ENCODE measurements at places on chromosomes 2 and 18. TPM values are rescaled to one million over a fixed set of nuclear protein-coding genes. Genes with fewer than 3 reads are reported as not detected.

GRCh38 chr2:41475959-41476358, 571.9 kb upstream of the PKDCC start:
- DNase-seq, result no peak

GRCh38 chr2:40611196-40611595, 159.3 kb upstream of the SLC8A1 start:
- DNase-seq, result no peak

GRCh38 chr18:80179857-80180558, 67.3 kb downstream of the PARD6G start:
- no peak for DNase-seq

- DNase-seq, result no peak
Measured at GRCh38 chr2:15595936-15596335, 4.3 kb downstream of the DDX1 start.

DNA sequence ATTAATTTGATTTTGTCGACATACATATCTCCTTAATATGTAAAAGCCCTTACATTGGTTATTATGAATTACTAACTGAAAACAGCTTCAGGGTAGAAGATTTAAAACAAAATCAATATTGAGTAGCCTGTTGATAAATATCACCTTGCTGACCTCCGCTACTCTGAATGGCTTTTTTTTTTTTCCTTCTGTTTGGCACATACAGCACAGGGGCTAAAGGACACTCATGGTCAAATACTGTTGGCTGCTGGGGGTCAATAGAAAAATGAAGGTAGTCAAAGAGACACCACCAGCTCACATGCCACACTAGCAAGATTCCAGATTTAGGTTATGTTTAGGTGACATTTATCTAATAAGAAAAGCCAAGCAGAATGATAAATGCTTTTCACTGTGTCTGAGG, 1642.4 kb upstream of the SLC39A10 start:
- DNase-seq, result no peak

GRCh38 chr2:118539290-118539689, 308.2 kb downstream of the EN1 start:
- no peak for DNase-seq

DNA sequence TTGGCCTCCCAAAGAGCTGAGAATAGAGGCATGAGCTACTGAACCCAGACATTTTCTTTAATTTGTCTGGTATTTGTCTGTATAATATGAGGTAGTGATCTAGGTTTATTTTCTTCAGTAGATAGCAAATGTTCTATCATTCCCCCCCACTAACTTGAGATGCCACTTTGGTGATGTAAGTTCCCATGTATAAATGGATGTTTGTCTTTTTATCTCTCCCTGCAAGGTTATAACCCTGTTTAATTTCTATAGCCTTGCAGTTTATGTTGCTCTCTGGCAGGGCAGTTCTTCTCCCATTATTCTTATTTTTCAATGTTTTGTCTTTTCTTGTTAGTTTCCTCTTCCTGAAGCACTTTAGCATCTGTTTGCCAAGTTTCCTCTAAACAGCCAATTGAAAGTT, 39.1 kb upstream of the MAP4K4 start:
- DNase-seq, result no peak

GRCh38 chr2:226017107-226017506, 617.6 kb downstream of the NYAP2 start:
- DNase-seq, result no peak

DNA sequence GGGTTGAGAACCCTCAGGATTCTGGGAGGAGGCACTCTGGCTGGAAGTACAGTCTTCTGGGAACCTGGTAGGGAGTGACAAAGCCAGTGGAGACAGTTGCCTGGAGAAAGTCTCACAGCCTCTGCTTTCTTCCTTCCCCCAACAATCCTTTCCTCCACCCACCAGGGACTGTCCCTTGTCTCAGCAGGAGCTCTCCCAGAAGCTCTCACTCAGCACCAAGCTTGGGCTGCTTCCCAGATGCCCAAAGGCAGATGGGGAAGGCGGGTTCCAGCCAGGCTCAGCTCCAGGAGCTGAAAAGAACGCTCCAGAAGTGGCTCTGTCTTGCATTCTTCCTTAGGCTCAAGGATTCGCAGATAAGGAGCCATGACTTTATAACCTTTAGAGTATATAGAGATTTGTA, 7.6 kb upstream of the NAGK start:
- no peak for DNase-seq

- no peak for DNase-seq
Measured at GRCh38 chr18:77530732-77531131, 281.1 kb downstream of the GALR1 start.

- DNase-seq, result no peak
Measured at GRCh38 chr18:22432657-22433137, 15.0 kb upstream of the CTAGE1 start.

DNA sequence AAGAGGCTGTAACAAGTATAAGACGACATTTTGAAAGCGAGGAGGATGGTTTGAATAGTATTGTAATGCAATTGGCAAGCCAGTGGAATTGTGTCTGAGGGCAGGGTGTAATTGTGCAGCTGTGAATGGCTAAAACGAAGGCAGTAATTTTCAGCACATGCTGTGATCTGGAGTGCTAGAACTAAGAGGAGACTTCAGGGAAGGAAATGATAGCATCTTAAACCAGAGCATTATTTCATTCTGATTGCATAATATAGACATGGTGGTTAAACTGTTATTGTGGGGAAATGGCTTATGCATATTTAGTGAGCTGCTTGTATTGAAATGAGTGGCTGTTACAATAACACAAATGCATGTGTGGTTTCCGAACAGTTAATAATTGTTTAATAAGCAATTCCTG, 36.3 kb downstream of the THSD7B start:
- no peak for DNase-seq

DNA sequence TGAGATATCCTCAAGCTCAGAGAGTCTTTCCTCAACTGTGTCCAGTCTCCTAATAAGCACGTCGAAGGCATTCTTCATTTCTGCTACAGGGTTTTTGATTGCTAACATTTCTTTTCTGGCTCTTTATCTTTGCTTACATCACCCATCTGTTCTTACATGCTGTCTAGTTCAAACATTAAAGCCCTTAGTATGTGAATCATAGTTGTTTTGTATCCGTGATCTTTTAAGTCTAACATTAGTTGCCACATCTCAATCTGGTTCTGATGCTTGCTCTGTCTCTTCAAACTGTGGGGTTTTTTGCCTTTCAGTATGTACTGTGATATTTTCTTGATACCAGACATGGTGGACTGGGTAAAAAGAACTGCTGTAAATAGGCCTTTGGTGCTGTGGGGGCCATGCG, 235.2 kb downstream of the SH3RF3 start:
- no peak for DNase-seq

DNA sequence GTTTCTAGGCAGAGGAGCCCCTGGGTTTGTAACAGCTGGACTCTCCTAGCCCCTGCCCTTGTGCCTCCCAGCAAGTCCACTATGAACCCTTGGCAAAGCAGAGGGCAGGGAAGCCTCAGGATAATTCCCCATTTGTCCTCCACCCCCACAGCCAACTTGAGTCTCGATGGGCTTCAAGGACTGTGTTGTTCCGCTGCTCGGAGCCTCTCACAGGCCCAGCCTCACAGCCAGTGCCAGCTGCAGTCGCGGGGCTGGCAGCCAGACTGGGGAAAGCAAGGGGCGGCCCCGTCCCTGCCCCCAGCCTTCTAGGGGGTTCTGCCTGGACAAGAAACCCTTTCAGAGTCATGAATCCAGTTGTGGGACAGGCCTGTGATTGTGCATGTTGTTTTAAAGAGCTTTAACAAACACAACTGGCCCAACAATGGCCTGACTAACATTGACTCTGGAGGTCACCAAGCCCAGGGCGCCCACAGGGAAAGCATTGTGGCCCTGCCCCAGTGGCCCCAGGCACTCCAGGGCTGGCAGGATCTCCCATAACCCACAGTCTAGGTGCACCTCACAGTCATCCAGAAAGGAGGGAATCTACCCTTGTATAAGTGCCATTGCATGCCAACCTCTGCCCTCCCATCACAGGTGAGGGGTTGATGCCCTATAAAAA, 71.8 kb upstream of the DAPL1 start:
- DNase-seq, result no peak

DNA sequence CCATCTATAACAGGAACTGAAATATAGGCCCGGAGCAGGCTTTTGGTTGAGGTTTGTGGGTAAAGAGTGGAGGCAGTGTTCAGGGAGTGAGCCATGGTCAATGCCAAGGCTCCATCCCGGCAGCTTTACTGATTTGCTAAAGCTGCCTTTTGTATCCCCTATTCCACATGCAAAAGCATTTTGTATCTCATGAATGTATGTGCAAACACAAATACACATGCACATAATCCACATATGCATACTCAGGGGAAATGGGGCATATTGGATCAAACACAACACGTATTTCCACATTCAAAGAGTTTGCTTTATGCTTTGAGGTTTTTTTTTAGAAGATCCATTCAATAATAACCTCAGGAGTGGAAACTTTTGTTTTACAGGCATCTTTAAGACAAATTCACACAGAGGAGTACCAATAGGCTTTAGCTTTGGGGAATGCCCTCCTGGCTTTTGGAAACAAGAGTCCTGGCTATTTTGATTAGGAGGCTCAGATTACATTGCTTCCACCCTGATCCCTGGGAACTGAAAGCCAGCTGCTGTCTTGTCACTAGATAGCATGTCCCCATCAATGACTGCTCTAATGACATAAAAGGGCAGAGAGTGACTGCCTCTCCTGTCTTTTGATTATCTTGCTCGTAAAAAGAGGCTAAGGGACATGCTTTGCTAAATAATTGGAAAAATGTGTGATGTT, 263.2 kb downstream of the EN1 start:
- no peak for DNase-seq

GRCh38 chr18:26863122-26863879, 2.2 kb downstream of the AQP4 start:
- DNase-seq, result no peak

The ARHGEF33 gene
- 2.5 TPM for polyA plus RNA-seq

The FASTKD1 gene
- 41.6 TPM for polyA plus RNA-seq

The ATP6V1C2 gene
- 4.6 TPM for polyA plus RNA-seq

The CCDC121 gene
- 11.4 TPM for polyA plus RNA-seq
